ENCODE measurements at places on chromosomes 5 and 9.

DNA sequence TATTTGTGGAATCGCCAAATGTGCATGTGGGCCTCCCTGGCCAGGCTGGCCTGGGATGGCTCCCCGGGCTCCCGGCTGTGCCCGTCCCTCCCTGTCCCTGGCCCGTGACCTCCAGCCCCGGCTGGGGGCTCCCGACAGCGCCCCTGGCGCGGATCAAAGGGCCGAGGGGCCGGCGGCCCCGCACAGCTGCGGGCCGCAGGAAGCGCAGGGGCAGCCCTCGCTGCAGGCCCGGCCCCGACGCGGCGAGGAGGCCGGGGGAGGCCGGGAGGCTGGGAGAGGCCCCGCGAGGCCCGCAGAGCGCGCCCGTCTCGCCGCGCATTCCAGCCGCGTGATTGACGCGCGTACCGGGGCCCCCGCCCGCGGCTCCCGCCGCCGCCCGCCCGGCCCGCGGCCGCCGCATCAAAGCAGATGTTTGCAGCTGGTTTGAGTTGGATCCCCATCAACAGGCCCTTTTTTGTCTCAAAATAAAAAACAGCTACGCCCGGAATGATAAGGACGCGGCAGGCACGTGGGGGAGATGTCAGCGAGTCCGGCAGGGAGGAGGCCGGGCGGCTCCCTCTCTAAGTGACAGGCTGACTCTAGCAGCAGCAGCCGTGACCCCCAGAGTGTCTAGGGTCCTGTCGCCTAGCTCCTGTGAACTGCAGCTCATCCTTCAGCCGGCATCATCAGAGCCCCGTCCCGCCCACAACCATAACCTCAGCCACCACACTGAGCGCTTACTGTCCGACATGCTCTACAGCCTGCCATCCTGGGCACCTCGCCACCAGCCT, 69.4 kb downstream of the LMX1B start:
- DNase-seq, result no peak

- DNase-seq, result no peak
Measured at GRCh38 chr5:10673407-10673806, 87.6 kb downstream of the DAP start.

DNA sequence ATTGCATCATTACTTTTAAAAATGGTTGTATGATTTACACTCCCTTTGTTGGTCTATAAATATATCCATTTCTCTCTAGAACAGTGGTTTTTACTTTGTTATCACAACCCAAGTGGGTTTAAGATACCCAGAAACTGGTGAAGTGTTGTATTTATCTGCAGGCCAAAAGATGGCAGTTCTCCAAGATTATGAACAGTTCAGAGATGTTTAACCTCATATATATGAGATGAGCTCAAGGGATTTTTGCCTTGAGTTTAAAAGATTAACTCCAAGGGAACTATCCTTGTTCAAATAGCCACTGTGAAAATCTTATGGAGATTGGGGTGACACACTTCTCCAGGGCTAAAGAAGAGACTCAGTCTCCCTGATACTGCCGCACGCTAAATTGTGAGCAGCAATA, 572.6 kb downstream of the TLE4 start:
- DNase-seq, result no peak

DNA sequence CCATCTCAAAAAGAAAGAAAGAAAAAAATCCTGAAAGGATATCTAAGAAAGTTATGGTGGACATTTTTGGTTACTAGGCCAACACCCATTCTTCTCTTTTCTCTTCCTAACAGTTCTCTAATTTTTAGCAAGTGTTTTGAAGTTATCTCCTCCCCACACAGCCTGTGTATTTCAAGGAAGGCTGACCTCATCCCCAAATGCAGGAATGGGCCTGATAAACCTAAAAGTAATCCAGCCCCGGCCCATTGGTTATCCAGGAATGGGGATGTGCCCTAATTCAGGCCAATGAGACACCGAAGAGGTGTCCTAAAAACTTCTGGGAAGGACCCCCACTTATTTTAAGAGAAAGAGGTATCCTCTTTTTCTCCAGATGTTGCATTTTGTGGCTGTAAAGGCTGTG, 46.6 kb downstream of the F2R start:
- DNase-seq, result no peak

DNA sequence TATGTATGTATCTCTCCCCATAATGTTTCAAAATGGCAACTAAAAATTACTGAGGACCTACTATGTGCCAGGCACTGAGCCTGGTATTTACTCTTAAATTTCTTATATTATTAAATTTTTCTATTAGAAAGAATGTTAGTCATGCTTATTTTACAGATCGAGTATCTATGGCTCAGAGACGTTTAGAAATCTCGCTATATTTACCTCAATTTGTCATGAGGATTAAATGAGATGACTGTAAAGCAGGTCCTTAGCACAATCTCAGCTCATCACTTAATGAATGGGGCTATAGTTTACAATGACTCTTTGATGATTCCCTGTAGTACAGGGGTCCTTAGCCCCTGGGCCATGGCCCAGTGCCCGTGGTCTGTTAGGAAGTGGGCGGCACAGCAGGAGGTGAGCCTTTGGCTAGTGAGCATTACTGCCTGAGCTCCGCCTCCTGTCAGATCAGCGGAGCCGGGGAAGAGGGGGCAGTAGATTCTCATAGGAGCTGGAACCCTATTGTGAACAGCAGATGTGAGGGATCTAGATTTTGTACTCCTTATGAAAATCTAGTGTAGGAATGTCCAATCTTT, 15.5 kb downstream of the ENC1 start:
- no peak for DNase-seq

DNA sequence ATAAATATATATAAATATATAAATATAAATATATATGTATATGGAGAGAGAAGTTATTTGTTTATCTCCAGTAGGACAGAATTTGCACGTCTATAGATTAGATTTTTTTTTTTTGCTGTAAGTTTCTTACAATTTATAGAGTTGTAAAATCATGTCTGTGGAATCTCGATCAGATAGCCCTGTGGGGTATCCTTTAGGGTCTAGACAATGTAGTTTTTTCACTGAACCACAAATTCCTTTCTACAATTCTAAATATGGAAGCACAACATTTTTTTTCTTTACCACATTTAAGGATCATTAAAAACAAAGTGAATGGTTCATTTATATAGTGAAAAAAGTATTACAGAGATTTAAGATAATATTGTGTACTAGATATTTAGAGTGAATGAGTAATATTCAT, 384.2 kb upstream of the ZNF608 start:
- no peak for DNase-seq

DNA sequence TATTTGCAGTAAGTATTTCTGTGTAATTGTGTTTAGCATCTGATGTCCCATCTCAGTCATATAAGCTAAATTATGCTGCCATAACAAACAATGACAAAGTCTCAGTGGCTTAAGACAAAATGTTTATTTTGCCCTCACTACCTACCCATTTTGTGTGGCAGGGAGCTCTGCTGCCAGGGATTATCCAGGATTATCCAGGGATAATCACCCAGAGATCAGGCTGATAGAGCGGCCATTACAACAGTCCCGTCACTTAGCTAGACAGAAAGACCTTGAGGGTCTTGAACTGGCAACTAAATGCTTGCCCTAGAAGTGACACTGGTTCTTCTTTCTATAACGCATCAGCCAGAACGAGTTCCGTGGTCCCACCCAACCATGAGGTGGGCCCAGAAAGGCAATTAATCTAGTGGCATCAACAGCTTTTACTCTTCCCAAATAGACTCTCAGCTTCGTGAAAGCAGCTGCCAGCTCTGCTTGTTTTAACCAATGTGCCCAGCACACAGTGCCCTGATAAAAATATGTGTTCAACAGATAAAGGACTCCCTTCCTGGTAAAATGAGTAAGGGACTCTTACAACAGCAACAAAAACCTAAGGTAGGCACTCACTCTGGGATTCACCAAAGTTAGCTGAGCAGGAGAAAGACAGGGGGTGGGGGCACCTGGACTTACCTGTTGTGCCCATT, 22.8 kb downstream of the CCDC69 start:
- no peak for DNase-seq

- DNase-seq, result no peak
Measured at GRCh38 chr5:113510836-113511451, 2.5 kb upstream of the YTHDC2 start.

GRCh38 chr5:102229685-102230084, 66.4 kb downstream of the SLCO4C1 start:
- no peak for DNase-seq

- DNase-seq, result no peak
Measured at GRCh38 chr5:168947212-168947868, 353.6 kb downstream of the SLIT3 start.

GRCh38 chr9:130498918-130499698, 54.3 kb downstream of the ASS1 start:
- DNase-seq, result no peak

- no peak for DNase-seq
Measured at GRCh38 chr5:81179959-81180358, 53.2 kb upstream of the CKMT2 start.

DNA sequence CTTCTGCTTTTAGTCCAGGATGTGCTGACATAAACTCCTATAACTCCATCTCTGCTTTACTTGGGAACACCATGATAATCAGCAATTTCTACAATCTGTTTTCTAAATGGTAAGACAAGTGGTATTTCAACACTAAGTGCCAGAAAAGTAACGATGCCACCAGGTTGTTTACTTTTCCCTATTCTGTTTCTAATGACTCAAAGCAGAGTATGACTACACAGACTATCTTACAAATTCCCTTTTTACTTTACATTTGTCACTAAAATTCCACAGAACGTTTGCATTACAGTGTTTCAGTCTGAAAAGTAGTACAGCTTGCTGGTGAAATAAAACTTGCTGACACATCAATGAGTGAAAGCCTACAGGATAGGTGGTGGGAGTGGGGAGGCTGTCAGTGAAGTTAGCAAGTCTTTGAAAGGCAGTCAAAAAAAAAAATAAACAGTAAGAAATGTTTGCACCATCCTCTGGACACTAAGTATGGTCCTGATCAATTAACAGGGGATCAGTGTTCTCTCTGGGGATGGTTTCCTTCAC, 186.5 kb downstream of the LURAP1L start:
- DNase-seq, result no peak

GRCh38 chr5:157912621-157913325, 53.8 kb upstream of the CLINT1 start:
- DNase-seq, result no peak

DNA sequence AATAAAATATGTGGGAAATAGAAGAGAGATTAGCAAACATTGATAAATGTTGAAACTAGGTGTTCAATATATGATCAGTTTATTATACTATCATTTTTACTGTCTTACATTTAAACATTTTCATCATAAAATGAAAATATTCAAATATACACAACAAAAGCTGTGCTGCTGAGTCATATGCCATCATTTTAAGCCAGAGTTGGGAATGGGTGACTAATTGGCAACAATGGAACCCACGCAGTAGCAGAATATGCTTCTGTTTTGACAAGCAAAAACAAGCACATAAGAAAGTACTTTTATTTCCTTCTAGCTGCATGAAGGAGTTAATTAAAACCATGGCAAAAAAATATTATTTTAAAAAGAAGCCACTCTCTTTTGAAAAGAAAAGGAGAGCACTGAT, 340.0 kb upstream of the EDIL3 start:
- no peak for DNase-seq

GRCh38 chr9:81559709-81560108, 129.6 kb downstream of the TLE1 start:
- DNase-seq, result no peak

DNA sequence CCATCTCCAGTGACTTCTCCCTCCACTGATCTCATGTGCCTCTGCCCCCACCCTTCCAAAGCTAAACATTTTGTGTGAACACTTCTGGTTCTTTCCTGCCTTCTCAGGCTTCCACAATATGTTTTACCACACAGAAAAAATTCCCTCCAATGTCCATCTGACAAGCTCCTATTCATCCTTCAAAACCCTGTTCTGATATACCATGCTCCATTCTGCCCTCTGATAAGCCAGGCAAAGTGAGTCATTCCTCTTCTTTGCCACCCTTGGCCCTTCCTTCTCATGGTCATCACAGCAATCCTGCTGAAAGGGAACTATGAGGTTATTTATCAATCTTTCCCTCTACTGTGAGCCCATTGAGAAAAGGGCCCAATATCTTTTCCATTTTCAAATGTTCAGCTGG, 97.6 kb downstream of the BARX1 start:
- no peak for DNase-seq

- no peak for DNase-seq
Measured at GRCh38 chr5:179912951-179913350, 5.3 kb upstream of the TBC1D9B start.

- DNase-seq, result peak; percentile 26
Measured at GRCh38 chr5:72366324-72366976, 46.3 kb downstream of the PTCD2 start.

DNA sequence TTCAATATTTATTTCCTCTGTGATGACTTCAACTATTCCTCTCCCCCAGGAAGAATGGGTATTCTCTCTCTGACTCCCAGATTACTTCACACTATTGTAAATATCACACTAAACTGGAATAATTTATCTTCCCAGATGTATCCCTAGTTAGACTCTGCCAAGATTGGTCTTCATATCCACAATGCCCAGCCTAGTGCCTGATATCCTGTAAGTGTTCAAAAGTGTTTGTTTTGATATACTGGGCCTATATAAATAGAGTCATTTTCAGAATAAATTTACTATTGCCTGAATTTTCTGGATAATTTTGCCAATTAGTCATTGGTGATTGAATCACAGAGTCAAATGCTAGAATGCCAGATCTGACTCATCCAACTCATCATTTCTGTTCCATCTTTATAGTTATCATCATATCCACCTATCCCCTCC, 143.7 kb upstream of the TNC start:
- DNase-seq, result no peak

DNA sequence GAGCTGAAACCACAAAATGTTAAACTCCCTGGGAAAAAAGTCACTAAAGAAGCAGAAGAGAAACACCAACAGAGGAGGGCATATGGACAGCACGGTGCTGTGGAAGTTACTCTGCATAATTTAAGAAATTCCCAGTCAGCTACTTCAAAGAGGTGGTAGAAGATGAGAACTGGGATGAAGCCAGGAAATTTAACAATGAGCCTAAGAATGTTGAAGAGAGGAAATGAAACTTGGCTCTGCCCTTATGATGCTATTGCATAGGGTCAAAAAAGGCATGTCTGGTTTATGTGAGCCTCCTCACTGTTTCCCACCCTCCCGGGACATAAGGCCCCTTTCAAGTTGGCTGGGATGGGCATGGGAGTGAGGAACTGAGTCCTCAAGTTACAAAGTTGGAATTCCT, 25.4 kb upstream of the SNX18 start:
- no peak for DNase-seq

- DNase-seq, result no peak
Measured at GRCh38 chr9:4290427-4290837, 9.4 kb downstream of the GLIS3 start.

DNA sequence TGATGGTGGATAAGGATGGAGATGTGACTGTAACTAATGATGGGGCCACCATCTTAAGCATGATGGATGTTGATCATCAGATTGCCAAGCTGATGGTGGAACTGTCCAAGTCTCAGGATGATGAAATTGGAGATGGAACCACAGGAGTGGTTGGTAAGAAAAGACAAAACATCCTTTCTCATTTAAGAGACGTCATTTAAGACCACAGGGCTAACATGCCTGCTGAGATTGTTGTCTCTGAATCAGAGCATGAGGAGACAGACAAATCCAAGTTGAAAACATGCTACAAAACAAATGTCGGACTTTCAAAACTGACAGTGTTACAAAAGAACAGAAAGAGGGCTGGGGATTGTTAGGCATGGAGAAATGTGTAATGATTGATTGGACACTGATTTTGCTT, 4.6 kb downstream of the CCT5 start:
- no peak for DNase-seq
